Stimulated activated CD4-positive, alpha-beta T cell treated with anti-CD3 and anti-CD28 coated beads, Interleukin-1b, Interleukin-23, amount 100 ng/mL, for 4 hours (primary cell): ENCODE measurements at places on chromosomes 1 and 21.

DNA sequence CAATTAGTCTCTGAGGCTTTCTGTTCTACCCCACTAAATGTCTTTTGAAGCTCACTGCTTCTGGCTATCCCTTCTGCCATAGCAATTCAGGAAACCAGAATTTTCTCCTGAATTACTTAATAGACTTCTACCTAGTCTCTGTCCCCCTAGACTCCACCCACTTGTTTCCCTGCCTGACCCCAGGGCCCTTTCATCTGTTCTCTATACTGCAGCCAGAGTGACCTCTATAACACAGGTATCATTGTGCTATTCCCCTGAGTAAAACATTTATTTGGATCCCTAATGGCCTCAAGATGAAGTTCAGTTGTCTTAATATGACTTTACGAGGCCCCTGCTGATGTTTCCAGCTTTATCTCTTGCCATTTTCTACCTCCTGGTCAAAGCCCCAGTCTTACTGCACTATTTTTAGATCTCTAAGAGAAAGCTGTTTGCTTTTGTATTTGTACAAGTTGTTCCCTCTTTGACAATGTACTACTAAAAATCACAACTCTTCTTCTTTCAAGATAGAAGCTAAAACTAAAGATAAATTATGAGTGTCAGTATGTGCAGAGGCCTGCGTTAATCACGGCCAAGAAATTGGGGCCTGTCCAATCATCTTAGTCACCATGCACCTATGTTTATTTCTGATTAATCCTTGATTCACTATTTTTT is 54.5 kb downstream of the ATP1B1 start:
- no peak for DNase-seq

- DNase-seq = no peak
These were observed 20.9 kb downstream of the SLC9A1 start for GRCh38 chr1:27133991-27134390.

GRCh38 chr1:36988741-36989193 is 45.5 kb downstream of the GRIK3 start:
- DNase-seq = no peak

DNA sequence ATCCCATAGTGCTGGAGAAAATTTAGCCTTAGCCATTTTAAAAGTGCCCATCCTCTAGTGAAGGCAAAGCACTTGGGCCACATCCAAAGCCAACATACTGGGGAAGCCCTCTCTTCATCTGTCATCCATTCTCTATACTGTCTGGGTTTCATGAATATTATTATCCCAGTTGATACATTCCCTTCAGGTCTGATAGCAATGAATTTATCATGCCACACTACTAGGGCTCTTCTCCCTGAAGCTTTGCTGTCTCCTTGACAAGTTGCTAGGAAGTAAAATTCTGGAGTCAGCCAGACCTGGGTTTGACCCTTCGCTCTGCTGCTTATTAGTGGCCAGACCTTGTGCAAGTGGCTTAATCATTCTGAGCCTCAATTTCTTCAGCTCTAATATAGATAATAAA is 1041.4 kb upstream of the ADGRL2 start:
- no peak for DNase-seq

DNA sequence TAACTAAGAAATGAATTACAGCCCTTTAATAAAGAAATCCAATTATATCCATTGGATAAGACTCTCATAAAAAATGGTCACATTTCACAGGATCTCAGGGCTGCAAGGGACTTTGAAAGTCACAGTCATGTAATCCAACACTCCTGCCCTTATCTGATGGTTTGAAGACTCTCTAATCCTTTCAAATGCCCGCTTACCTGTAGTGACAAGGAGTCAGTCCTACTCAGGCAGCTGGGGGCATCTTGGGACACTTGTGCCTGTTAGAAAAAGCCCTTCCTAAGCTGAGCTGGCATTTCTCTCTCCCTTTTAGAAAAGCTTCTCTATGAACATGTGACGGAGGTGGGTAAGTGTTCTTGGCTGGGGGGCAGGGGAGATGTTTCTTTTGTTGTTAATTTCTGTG is 11.0 kb upstream of the ZNF691 start:
- DNase-seq = no peak

DNA sequence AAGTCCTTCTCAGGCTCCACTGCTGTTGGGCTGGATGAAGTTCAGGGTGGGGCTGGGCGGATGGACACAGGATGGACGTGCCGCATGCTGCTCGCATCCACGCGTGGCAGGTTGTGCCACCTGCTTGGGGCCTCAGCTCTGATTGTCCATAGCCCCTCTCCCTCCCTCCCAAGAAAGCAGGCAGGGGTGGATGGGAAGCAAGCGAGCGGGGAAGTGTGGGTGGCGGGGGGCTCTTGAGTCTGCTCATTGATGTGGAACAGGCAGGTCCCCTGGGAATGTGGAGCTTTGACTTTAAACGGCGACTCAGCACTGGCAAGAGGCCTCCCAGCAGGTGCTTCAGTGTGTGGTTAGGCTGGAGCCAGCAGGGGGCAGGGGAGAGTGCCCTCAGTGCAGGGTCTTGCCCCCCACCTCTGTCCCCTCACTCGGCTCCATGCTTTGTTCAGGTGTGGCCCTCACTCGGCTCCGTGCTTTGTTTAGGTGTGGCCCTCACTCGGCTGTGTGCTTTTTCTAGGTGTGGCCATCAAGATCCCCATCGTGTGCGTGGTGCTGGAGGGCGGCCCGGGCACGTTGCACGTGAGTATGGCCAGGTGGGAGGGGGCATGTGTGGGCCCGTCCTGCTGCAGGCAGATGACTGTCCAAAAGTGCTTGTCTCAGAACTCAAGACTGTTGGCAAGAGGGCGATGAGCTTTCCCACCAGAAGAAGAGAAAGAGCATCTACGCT is 23.9 kb downstream of the TRPM2 start:
- DNase-seq = no peak
